ENCODE measurements at places on chromosomes 5 and 9. TPM values are rescaled to one million over a fixed set of nuclear protein-coding genes. Genes with fewer than 3 reads are reported as not detected.

Gene SPINK13
- not detected for polyA plus RNA-seq

Gene TMC1
- not detected for polyA plus RNA-seq

Gene LVRN
- polyA plus RNA-seq: not detected

Gene PCDHB14
- polyA plus RNA-seq: not detected

- no peaks in the 10 kb centered on the region for H3K36me3 ChIP-seq
- peaks cover 15% of the 10 kb centered on the region for H3K4me1 ChIP-seq
- H3K27ac ChIP-seq: no peak overlapping the region
- H3K4me3 ChIP-seq: peak overlapping the region; percentile 79
- H3K27me3 ChIP-seq: peaks cover 13% of the 10 kb centered on the region
These were observed 1.0 kb upstream of the F2R start for GRCh38 chr5:76714751-76715485.

- no peaks in the 10 kb centered on the region for H3K27me3 ChIP-seq
- peak overlapping the region; percentile 82 for H3K27ac ChIP-seq
- peaks cover 20% of the 10 kb centered on the region for H3K4me1 ChIP-seq
- H3K4me3 ChIP-seq: peak overlapping the region; percentile 15
- H3K36me3 ChIP-seq: peaks cover 44% of the 10 kb centered on the region
- DNase-seq: peak; percentile 72
These were observed 45.4 kb downstream of the RAB14 start for GRCh38 chr9:121156263-121156731.

GRCh38 chr9:135083831-135084230, 3.6 kb upstream of the OLFM1 start:
- no peaks in the 10 kb centered on the region for H3K36me3 ChIP-seq
- no peak overlapping the region for H3K4me3 ChIP-seq
- DNase-seq: no peak
- peaks cover 3% of the 10 kb centered on the region for H3K27me3 ChIP-seq

- H3K36me3 ChIP-seq: peaks cover 12% of the 10 kb centered on the region
- H3K27ac ChIP-seq: peak overlapping the region; percentile 98
- H3K27me3 ChIP-seq: no peaks in the 10 kb centered on the region
- DNase-seq: no peak
- H3K4me1 ChIP-seq: peaks cover 70% of the 10 kb centered on the region
These were observed 18.9 kb downstream of the TCF7 start for GRCh38 chr5:134133188-134133994.

Gene PCDHAC2
- not detected for polyA plus RNA-seq

GRCh38 chr5:24999732-25000131, 355.0 kb upstream of the CDH10 start:
- H3K4me3 ChIP-seq: no peak overlapping the region
- no peak overlapping the region for H3K27ac ChIP-seq
- no peaks in the 10 kb centered on the region for H3K4me1 ChIP-seq
- no peaks in the 10 kb centered on the region for H3K36me3 ChIP-seq
- H3K27me3 ChIP-seq: no peaks in the 10 kb centered on the region

Gene SLC45A2
- not detected for polyA plus RNA-seq

DNA sequence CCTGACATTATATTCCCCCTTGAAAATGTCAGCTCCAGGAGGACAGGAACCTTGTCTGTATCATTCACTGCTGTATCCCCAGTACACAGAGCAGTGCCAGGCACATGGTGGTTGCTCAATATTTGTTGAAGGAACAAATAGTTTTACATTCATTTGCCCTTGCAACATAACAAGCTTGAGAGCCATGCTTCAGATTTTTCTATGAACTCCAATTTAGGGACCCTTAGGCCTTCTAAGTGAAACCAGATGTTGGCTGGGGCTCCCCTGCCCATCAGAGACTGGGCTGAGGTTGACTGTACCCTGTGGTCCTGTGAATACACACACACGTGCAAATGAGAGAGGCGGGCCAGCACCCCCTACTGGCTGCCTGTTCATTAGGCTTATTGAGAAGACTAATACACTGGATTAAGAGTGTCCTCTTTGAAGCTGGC, 214.9 kb upstream of the WWC1 start:
- H3K36me3 ChIP-seq: no peaks in the 10 kb centered on the region
- DNase-seq: no peak
- no peak overlapping the region for H3K27ac ChIP-seq

GRCh38 chr5:79048437-79048836, 21.0 kb downstream of the DMGDH start:
- no peak for DNase-seq
- H3K4me1 ChIP-seq: no peaks in the 10 kb centered on the region
- H3K27me3 ChIP-seq: no peaks in the 10 kb centered on the region
- no peaks in the 10 kb centered on the region for H3K36me3 ChIP-seq
- no peak overlapping the region for H3K27ac ChIP-seq
- no peak overlapping the region for H3K4me3 ChIP-seq

DNA sequence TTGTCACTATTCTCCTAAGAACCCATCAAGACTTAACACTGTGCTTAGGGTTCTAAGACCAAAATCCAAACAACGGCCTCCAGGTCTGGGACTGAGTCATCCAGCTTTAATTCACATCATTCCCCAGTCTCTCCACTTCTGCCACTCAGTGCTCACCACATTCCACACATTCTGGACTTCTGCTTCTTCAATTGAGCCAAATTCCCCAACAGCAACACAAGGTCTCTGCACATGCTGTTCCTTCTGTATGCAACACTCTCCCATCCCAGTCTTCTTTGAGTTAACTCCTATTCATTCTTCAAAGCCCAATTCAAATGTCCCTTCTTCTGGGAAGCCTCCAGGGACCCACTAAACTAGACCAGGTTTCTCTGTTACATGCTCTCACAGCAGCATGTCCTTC, 97.8 kb downstream of the GPR21 start:
- H3K27ac ChIP-seq: no peak overlapping the region
- H3K36me3 ChIP-seq: peaks cover 43% of the 10 kb centered on the region
- H3K4me3 ChIP-seq: no peak overlapping the region
- H3K27me3 ChIP-seq: no peaks in the 10 kb centered on the region
- no peak for DNase-seq
- no peaks in the 10 kb centered on the region for H3K4me1 ChIP-seq

GRCh38 chr9:89544279-89544661, 46.4 kb upstream of the SEMA4D start:
- H3K4me3 ChIP-seq: no peak overlapping the region
- H3K27me3 ChIP-seq: no peaks in the 10 kb centered on the region
- H3K4me1 ChIP-seq: peaks cover 12% of the 10 kb centered on the region
- H3K36me3 ChIP-seq: no peaks in the 10 kb centered on the region
- no peak overlapping the region for H3K27ac ChIP-seq

- no peak overlapping the region for H3K4me3 ChIP-seq
- H3K27ac ChIP-seq: no peak overlapping the region
- H3K27me3 ChIP-seq: no peaks in the 10 kb centered on the region
- no peaks in the 10 kb centered on the region for H3K4me1 ChIP-seq
These were observed 312.0 kb downstream of the TLE1 start for GRCh38 chr9:81377320-81377719.

Measured in GM12878 (cell line).